ENCODE measurements at places on chromosomes 3 and 15.

DNA sequence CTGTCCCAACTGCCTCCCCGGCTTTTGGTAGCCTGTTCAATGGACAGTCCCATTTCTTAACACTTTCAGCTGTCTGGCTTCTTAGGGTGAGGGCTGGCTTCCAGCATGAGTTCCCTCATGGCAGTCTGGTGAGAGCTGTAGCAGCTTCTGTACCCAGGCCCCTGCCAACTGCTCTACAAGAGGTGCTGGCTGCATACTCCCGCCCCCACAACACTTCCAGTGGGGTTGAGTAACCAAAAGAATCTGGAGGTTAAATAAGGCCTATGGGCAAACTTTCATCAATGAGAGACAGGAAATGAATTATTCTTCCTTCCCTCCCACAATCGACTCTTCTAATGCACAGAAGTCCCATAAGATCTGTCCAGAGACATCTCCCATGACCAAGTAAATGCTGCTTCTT is 145.0 kb downstream of the NEK10 start:
- DNase-seq, result no peak

- DNase-seq, result no peak
Observed at GRCh38 chr15:88243895-88244787, 12.4 kb downstream of the NTRK3 start.

- DNase-seq, result no peak
Observed at GRCh38 chr3:171822431-171823106, 12.3 kb upstream of the PLD1 start.

DNA sequence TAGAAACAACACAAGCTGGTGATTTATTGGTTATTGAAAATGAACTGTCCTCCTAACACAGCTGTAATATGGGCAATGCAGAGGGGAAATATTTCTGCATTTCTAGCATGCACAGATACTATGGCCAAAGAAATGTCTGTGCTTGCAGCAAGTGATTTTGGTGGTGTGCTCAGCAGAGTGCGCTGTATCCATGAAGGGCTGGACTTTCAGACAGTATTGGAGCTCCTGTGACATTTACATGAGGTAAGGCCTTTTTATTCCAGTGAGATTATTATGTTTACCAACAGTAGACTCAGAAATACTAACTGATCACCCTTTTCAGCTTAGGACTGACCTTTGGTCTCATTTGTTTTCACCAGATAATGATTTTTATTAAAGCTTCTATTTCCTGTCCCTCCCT is 1302.6 kb upstream of the EPHA6 start:
- no peak for DNase-seq

- DNase-seq, result no peak
Observed at GRCh38 chr3:34669490-34669889, 871.1 kb downstream of the PDCD6IP start.

DNA sequence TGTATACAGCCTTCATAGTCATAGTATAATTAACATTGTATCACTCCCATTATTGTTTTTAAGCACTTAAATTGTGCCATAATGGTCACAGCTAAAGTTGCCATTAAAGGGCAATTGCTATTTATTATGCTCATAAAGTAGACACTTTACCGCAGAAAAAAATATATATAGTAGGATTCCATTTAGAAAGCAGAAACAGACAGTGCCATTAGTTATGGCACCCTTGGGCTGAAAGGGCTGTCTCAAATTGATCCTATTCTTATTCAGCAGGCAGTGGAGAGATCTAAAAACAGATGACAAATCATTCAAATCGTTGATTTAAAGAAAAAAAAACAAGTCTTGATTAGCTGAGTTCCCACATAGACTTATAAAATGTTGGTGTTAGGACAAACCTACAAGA is 514.2 kb upstream of the ROBO2 start:
- DNase-seq, result no peak

- DNase-seq, result no peak
Observed at GRCh38 chr3:8567784-8568575, 66.4 kb downstream of the LMCD1 start.

DNA sequence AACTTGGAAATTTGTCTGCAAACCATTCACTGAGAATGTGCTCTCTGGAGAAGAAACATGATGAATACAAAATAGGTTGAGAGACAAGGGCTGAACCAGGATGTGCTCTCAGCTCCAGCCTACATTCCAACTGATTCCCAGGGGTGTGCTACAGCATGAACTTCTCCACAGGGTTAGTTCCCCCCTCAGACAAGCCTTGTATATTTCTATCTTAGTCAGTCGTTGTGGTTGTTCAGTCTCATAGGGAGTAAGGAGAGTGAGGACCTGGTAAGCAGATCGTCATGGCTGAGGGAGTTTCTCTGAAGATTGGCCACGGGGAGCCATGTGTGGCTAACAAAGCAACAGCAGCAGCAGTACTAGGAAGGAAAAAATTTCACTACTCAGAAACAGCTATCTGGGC is 919.7 kb upstream of the CADM2 start:
- DNase-seq, result no peak
